Activated CD8-positive, alpha-beta memory T cell treated with anti-CD3 and anti-CD28 coated beads for 4 hours (primary cell): ENCODE measurements at places on chromosomes 1 and 21.

DNA sequence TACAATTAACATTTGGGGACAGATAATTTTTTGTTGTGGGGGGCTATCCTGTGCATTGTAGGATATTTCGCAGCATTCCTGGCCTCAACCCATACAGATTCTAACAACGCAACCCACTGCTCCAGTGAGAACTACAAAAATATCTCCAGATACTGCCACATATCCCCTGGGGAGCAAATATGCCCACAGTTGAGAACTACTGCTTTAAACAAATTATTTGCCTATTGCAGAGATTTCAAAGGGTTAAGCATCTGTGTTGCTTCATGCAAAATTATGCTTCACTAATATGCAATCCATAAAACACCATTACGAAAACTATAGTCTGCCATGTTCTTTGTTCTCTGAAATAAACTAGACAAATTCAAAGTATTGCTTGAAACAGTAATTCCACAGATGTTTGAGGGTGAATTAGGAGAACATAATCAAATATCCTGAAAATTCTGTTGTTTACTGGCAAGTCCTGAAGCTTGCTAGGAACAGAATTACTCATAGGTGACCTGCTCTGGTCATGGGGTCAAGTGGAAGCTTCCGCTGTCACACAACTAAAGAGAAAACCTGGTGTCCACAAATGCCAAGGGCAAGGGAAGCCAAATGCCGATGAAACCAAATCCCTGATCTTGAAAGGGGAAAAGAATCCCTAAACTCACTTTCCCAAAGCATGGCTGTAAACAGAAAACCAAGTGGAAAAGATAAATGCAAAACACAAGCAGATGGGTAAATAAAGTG, 149.4 kb downstream of the RERE start:
- DNase-seq = no peak

DNA sequence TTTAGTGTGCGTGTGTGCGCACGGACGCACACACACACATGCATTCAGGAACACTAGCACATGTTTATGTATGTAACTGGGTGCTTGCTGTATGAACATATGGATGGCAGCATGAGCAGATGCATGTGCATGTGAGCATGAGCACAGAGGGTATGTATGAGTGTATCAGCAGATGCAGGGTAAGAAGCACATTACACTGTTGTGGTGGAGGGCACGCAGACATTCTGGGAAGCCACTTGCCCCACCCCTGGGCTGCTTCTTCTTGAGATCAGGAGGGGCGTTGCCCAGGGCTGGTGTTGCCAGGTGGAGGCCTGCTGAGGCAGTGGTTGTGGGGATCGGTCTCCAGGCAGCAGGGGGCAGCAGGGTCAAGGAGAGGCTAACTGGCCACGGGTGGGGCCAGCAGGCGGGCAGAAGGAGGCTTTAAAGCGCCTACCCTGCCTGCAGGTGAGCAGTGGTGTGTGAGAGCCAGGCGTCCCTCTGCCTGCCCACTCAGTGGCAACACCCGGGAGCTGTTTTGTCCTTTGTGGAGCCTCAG, 3.9 kb upstream of the P3R3URF start:
- no peak for DNase-seq

DNA sequence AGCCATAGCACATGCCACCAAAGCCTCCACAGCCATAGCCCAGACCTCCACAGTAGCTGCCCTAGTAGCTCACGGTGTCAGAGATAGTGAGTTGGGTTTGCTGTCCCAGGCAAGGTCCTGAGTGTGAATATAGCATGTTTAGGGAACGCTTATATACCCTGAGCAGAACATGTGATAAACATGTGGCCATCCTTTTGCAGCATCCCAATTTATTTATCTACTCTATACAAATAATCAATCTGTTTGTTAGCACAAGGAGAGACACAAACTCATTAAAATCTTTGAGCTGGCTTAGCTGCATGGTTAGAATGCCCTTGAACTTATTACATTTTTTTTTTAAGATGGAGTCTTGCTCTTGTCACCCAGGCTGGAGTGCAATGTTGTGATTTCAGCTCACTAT, at the start of gene KRTAP19-2:
Gene KRTAP19-2, minus strand, starts transcription at position 101 of the 400 bp plus-strand sequence. Its CDS starts 88 bp downstream, at position 13.
- DNase-seq = no peak

GRCh38 chr1:22930240-22930912, 42.3 kb downstream of the LACTBL1 start:
- DNase-seq = no peak

GRCh38 chr1:89552471-89553081, 27.9 kb downstream of the LRRC8B start:
- DNase-seq = no peak

DNA sequence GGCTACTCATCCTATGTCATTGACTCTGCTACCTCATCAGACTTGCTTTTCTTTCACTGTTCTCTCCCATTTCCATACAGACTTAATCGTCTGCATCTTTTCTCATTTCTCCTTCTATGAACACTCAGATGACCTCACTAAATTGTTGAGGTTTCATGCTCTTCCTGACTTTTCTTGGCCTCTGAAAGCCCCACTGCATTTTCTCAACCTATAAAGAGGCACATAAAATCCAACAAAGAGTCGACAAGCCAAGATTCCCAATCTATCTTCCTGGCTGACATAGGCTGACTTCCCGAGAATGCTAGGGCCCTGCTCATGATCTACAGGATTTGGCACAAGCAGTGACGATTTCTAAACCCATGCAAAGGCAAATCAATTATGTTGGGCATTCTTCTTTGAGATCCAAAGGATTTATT, 280.8 kb upstream of the DPYD start:
- DNase-seq = no peak

DNA sequence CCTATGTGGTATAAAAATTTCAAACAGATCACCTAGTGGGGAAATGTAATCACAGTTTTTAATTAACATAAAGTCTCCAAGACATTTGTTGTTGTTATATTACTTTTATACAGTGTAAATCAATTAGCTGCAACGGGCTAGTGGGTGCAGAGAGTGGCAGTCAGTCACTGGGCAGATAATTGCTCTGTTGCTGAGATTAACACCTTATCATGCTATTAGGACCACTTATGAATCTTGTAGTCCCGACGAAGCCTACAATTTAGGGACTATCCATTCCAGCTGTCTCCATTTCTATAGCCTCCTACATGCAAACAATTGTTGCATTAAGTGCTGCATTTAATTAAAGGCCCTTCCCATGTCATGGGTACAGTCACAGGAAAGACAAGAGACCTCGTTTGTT, 158.9 kb upstream of the PROX1 start:
- DNase-seq = no peak

DNA sequence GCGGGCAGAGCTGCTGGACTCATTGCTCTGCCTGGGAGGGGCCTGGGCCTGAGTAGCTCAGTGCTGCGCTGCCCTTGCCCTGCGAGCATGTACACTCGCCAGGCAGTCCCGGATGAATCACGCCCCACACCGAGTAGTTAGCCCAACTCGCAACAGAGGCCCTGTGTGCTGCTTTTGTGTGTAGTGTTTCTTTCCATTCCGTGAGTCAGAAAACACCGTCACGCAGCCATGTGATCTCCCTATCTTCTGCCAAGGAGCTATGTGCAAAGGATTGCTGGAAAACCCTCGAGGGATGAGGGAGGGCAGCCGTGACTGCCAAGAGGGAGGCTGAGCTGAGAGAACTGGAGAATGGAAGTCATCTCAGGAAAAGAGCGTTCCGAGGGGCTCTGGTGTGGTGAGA, 37.3 kb downstream of the NENF start:
- no peak for DNase-seq

DNA sequence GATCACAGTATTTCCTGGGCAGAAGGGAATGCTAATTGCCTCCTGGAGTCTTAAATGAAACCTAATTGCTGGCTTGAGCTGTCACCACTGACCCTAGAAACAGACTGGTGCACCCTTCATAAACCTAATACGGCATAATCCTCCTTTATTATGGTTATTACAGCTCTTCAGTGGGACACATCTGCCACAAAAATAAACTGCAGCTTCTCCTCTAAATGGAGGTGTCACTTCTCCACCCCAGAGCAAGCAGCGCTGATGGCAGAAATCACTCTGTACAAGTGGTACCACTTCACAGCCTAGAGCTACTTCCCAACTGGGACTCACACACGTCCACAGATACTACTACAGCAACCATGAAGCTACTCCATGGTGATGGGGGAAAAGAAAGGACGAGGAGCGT, 11.1 kb downstream of the PTPN14 start:
- no peak for DNase-seq

GRCh38 chr1:198638894-198639635, at the start of gene PTPRC:
Gene PTPRC, plus strand, starts transcription at chr1:198639040. Its CDS starts 229 bp downstream, at chr1:198639269.
- DNase-seq = no peak

DNA sequence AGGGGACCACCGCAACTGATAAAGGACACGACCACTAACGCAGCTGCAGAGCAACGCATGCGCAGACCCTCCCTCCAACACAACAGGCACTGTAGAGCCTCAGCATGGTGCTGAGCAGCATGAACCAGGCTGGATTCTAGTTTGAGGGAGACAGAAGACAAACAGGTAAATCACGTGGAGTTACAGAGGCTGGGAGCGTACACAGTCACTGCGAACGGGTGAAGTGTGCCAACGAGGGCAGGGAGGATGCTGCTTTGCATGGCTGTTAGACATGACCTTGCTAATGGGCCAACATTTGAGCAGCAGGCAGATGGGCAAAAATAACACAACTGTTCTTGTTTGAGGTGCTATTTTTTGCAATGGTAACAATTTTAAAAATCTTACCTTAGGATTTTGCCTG, 55.2 kb upstream of the NADK start:
- no peak for DNase-seq

- no peak for DNase-seq
Observed at GRCh38 chr1:212656730-212657129, 42.9 kb downstream of the BATF3 start.

DNA sequence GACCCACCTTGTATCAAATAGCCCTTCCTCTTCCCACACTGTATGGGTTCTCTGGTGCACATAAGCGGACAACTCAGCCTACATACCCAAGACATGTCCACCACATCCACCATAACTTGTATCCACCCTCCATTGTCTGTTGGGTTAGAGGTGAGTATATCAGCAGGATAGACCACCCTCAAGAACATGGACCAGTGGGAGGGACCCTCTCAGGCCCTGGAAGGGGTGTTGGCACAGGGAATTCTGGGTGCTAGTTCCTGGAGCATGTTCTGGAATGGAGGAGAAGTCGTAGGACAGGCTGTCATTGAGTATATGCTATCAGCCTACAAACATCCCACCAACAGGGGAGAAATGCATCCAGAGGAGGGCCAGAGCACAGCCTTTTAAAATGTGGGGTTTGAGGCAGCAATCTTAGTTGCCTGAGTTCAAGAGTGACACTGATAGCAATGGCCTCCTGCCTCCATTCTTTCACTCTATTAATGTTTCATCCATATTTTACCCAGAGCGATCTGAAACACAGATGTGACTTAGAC, 7.5 kb downstream of the CD55 start:
- no peak for DNase-seq
